ENCODE measurements at places on chromosomes 4 and X. TPM values are rescaled to one million over a fixed set of nuclear protein-coding genes. Genes with fewer than 3 reads are reported as not detected.

DNA sequence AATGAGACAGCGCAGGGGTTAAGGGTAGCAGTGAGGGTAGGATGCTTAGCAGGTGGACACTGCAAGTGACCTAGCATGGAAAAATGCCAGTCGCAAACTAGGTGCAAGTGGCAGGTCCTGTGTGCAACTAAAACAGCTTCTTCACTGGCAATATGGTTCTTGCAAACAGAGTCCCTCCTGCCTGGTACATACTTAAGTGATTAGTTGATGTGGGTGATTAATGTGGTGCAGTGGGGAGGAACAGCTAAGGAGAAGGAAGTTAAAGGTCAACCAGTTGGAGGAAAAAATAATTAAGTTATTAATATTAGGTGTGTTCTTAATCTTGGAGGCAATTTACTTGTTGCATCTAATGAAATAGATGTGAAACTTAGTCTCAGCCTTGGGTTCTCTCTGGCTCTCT, 121.6 kb upstream of the IGFBP7 start:
- H3K27me3 ChIP-seq, result peaks cover 37% of the 10 kb centered on the region
- no peaks in the 10 kb centered on the region for H3K36me3 ChIP-seq
- no peak overlapping the region for H3K27ac ChIP-seq
- no peak overlapping the region for H3K4me3 ChIP-seq

GRCh38 chr4:185846505-185847150, 34.6 kb upstream of the SORBS2 start:
- H3K4me3 ChIP-seq, result no peak overlapping the region
- H3K4me1 ChIP-seq, result peaks cover 30% of the 10 kb centered on the region
- H3K36me3 ChIP-seq, result no peaks in the 10 kb centered on the region
- H3K27ac ChIP-seq, result peak overlapping the region; percentile 94

DNA sequence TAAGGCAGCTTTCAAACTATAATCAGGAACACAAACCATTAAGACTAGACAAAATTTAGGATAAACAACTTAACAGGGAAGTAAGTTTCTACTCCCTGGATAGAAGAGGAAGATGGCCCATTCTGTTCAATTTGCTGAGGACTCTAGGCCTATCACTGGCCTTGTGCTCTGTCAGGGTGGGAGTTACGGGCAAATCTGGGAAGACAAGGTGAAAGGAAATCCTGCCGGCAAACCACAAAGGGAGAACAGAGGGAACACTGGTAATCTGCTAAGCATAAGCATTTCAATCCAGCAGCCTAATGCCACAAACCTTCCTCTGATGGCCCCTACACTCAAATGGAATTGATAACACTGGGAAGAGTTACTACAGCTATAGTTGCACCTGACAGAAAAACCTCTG, 8.3 kb downstream of the GPR82 start:
- no peak for DNase-seq
- no peaks in the 10 kb centered on the region for H3K36me3 ChIP-seq
- H3K27ac ChIP-seq, result no peak overlapping the region
- H3K4me1 ChIP-seq, result peaks cover 2% of the 10 kb centered on the region
- no peak overlapping the region for H3K4me3 ChIP-seq

DNA sequence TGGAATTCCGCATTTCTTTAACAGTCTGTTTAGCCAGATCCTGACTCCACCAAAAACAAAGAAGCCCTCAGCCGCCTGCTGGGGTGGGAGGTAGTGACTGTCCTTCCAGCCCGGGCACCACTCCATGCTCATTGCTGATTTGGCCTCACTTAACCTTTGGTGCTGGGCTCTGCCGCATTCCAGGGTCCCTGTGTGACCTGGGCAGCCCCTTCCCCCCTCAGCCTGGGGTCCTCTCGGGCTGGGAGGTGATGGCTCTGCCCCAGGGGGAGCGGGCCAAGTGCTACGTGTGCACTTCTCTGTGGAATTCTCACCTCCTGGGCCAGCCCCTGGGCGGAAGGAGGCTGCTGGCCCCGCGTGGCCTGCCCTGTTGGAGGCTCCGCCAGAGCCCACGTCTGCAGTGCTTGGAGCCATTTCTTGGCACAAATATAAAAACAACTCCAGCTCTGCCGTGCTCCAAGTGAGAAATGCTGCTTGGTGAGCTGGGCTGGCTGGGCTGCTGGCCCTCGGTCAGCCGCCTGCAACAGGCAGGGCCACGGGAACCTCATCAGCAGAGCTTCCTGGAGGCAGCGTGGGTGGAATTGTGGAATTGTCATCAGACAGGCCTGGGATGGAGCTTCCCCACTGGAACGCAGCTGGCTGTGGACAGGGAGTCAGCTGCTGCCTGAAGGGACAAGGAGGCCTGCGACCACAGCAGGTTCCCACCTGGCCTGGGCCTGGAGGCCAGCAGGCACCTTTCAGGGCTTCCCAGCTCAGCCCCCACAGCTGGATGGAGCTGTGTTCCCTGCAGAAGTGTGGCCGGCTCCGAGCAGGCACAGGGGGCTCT, 66.0 kb downstream of the TRMT44 start:
- H3K27ac ChIP-seq, result peak overlapping the region; percentile 83
- peaks cover 29% of the 10 kb centered on the region for H3K4me1 ChIP-seq
- DNase-seq, result no peak
- H3K36me3 ChIP-seq, result no peaks in the 10 kb centered on the region
- H3K27me3 ChIP-seq, result peaks cover 3% of the 10 kb centered on the region

- no peaks in the 10 kb centered on the region for H3K4me1 ChIP-seq
- no peaks in the 10 kb centered on the region for H3K36me3 ChIP-seq
- H3K27me3 ChIP-seq, result peaks cover 9% of the 10 kb centered on the region
- no peak overlapping the region for H3K4me3 ChIP-seq
- no peak for DNase-seq
- H3K27ac ChIP-seq, result no peak overlapping the region
Measured at GRCh38 chr4:79048878-79049277, 109.6 kb upstream of the PAQR3 start.

- H3K4me3 ChIP-seq, result peak overlapping the region; percentile 17
- DNase-seq, result no peak
- peak overlapping the region; percentile 70 for H3K27ac ChIP-seq
- H3K4me1 ChIP-seq, result peaks cover 35% of the 10 kb centered on the region
- H3K27me3 ChIP-seq, result no peaks in the 10 kb centered on the region
Measured at GRCh38 chrX:10755439-10756334, 135.3 kb upstream of the MID1 start.

GRCh38 chrX:47482065-47482511, 934 bp downstream of the ZNF41 start:
- H3K4me3 ChIP-seq, result peak overlapping the region; percentile 92
- no peaks in the 10 kb centered on the region for H3K27me3 ChIP-seq
- peak; percentile 25 for DNase-seq
- peak overlapping the region; percentile 86 for H3K27ac ChIP-seq

DNA sequence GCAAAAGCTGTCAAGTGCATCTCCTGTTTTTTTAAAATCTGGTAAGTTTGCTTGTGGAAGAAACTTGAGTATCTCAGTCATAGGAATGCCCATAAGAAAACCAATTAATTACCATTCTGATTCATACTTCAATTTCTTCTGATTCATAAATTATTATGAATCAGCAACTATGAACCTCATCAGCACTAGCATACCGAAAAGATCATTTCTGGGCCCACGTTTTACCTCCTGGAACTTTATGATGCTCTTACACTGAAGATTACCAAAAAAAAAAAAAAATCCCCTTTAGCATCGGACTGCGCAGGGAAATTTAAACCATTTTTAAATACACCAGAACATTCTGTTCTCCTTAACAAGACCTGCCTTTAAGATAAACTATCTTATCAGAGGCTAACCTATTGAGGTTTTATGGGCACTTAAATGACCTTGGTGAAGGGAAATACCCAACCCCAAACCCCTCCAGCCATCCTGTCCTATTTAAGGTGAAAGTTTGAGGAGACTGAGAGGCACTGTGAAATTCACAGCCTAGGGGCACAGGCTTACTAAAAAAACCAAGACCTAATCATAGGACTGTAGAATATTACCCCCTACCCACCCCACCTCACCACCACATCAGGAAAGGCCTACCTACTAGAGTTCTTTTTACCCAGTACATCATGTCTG, 38.2 kb upstream of the ABCG2 start:
- no peaks in the 10 kb centered on the region for H3K27me3 ChIP-seq
- no peak overlapping the region for H3K27ac ChIP-seq
- no peak overlapping the region for H3K4me3 ChIP-seq
- H3K36me3 ChIP-seq, result no peaks in the 10 kb centered on the region
- H3K4me1 ChIP-seq, result peaks cover 4% of the 10 kb centered on the region

DNA sequence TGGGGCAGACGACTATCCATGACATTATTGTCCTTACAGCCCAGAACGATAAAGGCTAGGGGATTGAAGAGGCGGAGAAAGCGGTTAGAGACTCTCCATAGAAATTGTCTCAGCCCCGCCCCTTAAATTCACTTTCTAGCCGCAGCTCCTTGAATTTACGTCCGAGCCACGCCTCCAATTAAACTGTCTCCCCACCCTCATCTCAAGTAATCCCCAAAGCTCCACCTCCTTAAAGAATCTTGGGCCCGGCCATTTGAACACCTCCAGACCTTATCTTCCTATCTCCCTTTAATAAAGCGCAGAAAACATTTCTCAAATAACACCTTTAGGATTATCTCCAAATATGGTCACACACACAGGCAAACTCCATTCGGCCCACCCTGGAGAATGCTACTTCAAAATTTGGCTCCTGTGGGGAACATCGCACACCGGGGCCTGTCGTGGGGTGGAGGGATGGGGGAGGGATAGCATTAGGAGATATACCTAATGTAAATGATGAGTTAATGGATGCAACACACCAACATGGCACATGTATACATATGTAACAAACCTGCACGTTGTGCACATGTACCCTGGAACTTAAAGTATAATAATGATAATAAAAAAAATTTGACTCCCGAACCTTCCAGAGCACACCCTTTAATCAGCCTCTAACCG, 7.2 kb upstream of the MAGIX start:
- H3K27me3 ChIP-seq, result no peaks in the 10 kb centered on the region
- no peaks in the 10 kb centered on the region for H3K36me3 ChIP-seq
- no peak for DNase-seq
- peak overlapping the region; percentile 84 for H3K4me3 ChIP-seq
- peak overlapping the region; percentile 99 for H3K27ac ChIP-seq

- no peaks in the 10 kb centered on the region for H3K27me3 ChIP-seq
- peak overlapping the region; percentile 75 for H3K27ac ChIP-seq
- H3K36me3 ChIP-seq, result peaks cover 10% of the 10 kb centered on the region
- no peak for DNase-seq
Measured at GRCh38 chr4:66688674-66689073, 856.6 kb downstream of the CENPC start.

DNA sequence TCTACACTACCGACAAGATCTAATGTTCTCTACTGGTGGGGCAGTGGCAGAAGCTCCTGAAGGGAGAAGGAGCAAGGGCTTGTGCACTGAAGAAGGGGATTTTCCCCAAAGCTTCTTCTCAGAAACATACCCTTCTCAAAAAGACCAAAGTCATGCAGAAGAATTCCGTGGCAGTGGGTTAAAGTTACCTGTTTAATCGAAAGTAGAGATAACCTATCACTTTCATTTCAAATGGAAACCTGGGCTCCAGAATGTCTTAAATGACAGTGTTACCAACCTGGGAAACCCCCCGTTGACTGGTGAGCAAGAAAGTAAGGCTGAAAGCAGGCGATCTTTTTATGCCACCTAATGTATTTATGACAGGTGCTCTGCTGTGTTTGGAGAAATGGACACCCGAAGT, 92.5 kb upstream of the TEX13D start:
- no peak overlapping the region for H3K4me3 ChIP-seq
- peaks cover 2% of the 10 kb centered on the region for H3K4me1 ChIP-seq
- no peak overlapping the region for H3K27ac ChIP-seq
- no peak for DNase-seq

GRCh38 chr4:72387959-72388358, 181.1 kb downstream of the ADAMTS3 start:
- H3K4me1 ChIP-seq, result peaks cover 21% of the 10 kb centered on the region
- DNase-seq, result no peak
- no peaks in the 10 kb centered on the region for H3K27me3 ChIP-seq
- H3K4me3 ChIP-seq, result no peak overlapping the region

- H3K4me1 ChIP-seq, result peaks cover 15% of the 10 kb centered on the region
- no peaks in the 10 kb centered on the region for H3K27me3 ChIP-seq
- H3K27ac ChIP-seq, result no peak overlapping the region
- H3K4me3 ChIP-seq, result no peak overlapping the region
- no peaks in the 10 kb centered on the region for H3K36me3 ChIP-seq
Measured at GRCh38 chr4:172147687-172148086, 334.5 kb downstream of the GALNTL6 start.

- H3K36me3 ChIP-seq, result peaks cover 15% of the 10 kb centered on the region
- peak overlapping the region; percentile 89 for H3K27ac ChIP-seq
- peaks cover 65% of the 10 kb centered on the region for H3K4me1 ChIP-seq
- peak overlapping the region; percentile 23 for H3K4me3 ChIP-seq
- DNase-seq, result no peak
Measured at GRCh38 chr4:147754037-147754445, 22.2 kb downstream of the ARHGAP10 start.

GRCh38 chr4:111937368-111937767, 207.9 kb upstream of the FAM241A start:
- no peak overlapping the region for H3K27ac ChIP-seq
- no peak for DNase-seq
- H3K27me3 ChIP-seq, result peaks cover 3% of the 10 kb centered on the region
- H3K36me3 ChIP-seq, result no peaks in the 10 kb centered on the region
- H3K4me1 ChIP-seq, result no peaks in the 10 kb centered on the region
- no peak overlapping the region for H3K4me3 ChIP-seq

DNA sequence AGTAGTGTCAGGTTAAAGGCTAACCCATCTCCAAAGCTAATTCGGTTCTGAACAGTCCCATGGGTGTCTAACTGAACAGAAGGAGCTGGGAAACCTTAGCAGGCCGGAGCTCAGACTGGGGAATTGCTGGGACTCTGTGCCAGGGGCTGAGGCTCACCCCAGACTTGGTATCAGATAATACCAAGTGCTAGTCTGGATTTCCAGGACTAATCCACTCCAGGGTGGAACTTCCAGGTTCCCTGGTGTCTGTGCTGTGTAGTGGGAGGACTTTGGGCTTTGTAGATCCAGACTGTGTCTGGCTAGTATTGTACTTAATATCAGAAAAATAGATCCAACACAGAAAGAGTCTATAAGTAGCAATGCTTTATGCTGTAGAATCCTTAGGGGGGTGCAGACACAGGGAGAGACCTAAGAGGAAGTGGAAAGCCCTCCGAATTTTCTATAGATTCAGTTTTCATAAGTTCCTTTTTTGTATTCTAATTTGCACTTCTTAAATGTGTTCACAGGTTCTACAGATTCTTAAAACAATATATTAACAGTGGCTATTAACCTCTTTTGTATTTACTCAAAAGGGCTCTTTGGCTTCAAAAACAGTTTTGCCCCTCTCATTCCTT, 4.1 kb downstream of the ZNF827 start:
- no peaks in the 10 kb centered on the region for H3K36me3 ChIP-seq
- H3K27me3 ChIP-seq, result no peaks in the 10 kb centered on the region
- H3K4me3 ChIP-seq, result peak overlapping the region; percentile 8
- peaks cover 51% of the 10 kb centered on the region for H3K4me1 ChIP-seq
- H3K27ac ChIP-seq, result peak overlapping the region; percentile 97

DNA sequence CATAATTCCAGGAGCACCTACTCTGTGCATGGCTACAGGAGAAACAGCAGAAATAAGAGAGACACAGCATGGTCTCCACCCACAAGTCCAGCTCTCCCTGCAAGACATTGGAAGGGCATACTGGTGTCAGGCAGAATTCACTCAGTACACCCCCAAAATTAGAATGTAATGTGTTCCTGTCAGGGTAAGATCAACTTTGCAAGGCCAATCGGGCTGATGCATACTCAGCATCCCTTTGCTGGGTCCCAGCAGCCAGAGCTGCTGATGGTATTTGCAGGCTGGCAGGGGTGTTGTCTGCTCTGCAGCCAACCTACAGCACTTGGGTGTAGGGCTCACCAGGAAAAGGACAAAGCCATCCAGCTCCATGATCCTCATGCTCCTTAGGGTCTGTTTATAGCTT, 295.4 kb upstream of the STS start:
- H3K27me3 ChIP-seq, result no peaks in the 10 kb centered on the region
- H3K27ac ChIP-seq, result no peak overlapping the region
- H3K4me3 ChIP-seq, result no peak overlapping the region
- no peak for DNase-seq

The TCP11X1 gene
- total RNA-seq, result not detected

The STPG2 gene
- total RNA-seq, result not detected

The H2BW2 gene
- not detected for total RNA-seq

The SLC4A4 gene
- 37.7 TPM for total RNA-seq

The CSAG2 gene
- total RNA-seq, result not detected

The HOPX gene
- not detected for total RNA-seq

The NDUFB11 gene
- total RNA-seq, result 79.8 TPM
